H9 (cell line): ENCODE measurements at places on chromosomes 3 and 15.

DNA sequence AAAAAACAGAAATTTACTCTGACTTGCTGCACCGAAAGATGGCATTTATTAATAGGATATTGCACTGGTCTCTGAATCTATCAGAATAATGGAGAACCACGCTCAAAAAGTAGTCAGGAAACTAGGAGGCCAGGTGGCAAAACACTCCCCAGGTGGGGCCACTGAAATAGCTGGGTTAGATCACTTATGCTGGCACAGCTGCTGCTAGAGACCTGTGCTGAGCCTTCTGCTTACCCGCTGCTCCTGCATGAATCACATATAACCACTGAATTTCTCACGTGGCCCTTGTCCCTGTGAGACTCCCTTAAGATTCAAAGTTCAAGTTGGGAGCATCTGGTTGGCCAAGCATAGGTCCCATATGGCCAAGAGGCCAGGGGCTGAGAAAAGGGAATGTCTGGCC lies 66.0 kb upstream of the OXTR start:
- H3K36me3 ChIP-seq = no peaks in the 10 kb centered on the region
- H3K4me3 ChIP-seq = no peak overlapping the region
- H3K4me1 ChIP-seq = no peaks in the 10 kb centered on the region
- H3K27ac ChIP-seq = no peak overlapping the region
- H3K27me3 ChIP-seq = no peaks in the 10 kb centered on the region
- DNase-seq = no peak

GRCh38 chr3:193314161-193314560 lies 64.4 kb downstream of the ATP13A5 start:
- peaks cover 2% of the 10 kb centered on the region; the same call in 1 of the 2 replicates for H3K4me1 ChIP-seq
- H3K4me3 ChIP-seq = no peak overlapping the region
- DNase-seq = no peak

- no peak overlapping the region for H3K27ac ChIP-seq
- no peak for DNase-seq
- H3K4me3 ChIP-seq = no peak overlapping the region
Measured at GRCh38 chr3:30749230-30749629, 142.8 kb downstream of the TGFBR2 start.

- H3K4me3 ChIP-seq = no peak overlapping the region
- H3K4me1 ChIP-seq = no peaks in the 10 kb centered on the region
- DNase-seq = no peak
- no peaks in the 10 kb centered on the region for H3K27me3 ChIP-seq
- no peaks in the 10 kb centered on the region; the same call in 2 of the 3 replicates for H3K36me3 ChIP-seq
Measured at GRCh38 chr3:99475229-99475628, 163.2 kb upstream of the COL8A1 start.

GRCh38 chr3:14137445-14137844 lies 12.6 kb downstream of the TMEM43 start:
- no peak for DNase-seq
- H3K27me3 ChIP-seq = no peaks in the 10 kb centered on the region
- no peaks in the 10 kb centered on the region for H3K4me1 ChIP-seq
- peaks cover 45% of the 10 kb centered on the region for H3K36me3 ChIP-seq

- no peaks in the 10 kb centered on the region for H3K27me3 ChIP-seq
- no peaks in the 10 kb centered on the region for H3K4me1 ChIP-seq
- no peak overlapping the region for H3K27ac ChIP-seq
- DNase-seq = no peak
- peaks cover 2% of the 10 kb centered on the region; the same call in 1 of the 3 replicates for H3K36me3 ChIP-seq
- no peak overlapping the region for H3K4me3 ChIP-seq
Measured at GRCh38 chr15:77243716-77244401, 172.9 kb upstream of the TSPAN3 start.

DNA sequence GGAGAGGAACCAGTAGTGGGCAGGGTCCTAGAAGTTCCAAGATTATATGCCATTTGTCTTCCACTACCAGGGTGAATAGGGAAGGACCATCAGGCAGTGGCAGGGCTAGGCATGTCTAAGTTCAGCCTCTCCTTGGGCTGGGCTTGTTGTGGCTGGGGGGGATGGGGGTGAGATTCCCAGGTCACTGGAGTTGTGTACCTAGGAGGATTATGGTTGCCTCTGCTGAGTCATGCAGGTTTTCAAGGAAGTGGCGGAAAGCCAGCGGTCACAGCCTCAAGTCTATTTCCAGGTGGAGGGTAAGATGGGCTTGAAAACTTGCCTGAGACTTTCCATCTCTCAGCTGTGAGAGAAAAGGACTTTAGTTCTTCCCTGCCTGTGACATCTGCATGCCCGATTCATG lies 1407.1 kb downstream of the SI start:
- H3K27me3 ChIP-seq = no peaks in the 10 kb centered on the region
- DNase-seq = no peak
- no peaks in the 10 kb centered on the region for H3K36me3 ChIP-seq
- no peak overlapping the region for H3K4me3 ChIP-seq

DNA sequence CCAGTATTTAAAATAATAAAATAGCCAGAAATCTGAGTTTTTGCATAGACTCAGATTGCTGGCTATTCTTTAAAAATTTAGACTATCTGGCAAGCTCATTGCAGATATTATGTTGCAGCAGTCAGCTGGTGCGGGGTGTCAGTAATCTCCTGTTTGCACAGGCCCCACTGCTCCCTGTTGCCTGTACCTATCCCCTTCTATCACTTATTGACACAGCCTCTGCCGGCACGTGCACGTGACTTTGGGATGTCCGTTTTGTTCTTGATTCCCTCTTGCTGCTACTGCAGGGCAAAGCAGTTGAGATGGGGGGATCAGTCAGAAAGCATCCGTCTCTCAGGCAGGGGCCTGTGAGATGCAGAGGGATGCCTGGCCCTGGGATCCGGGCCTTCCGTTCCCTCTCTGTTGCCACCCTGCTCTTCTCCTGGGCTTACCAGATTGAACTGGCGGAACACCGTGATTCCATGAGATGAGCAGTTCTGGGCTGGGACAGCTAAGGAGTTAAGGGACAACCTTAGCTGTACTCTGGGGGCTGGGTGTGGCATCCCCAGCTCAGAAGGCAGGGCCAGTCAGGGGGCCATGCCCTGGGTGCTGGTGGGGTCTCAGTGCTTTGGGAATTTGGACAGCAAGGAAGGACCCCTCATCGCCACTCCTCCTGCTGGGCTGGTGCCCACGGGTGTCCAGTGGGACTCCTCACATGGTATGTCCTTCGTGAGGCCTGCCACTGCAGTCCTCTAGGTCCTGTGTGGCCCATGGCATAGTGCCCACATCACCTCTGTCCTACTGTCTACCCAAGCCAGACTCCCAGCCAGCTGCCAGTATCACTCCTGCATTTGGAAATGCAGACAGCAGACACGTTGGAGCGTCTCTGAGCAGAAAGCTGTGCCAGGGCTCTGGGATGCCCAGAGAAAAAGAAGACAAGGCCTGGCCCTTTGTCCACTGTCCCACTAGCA lies 11.8 kb downstream of the MRAS start:
- no peak overlapping the region for H3K27ac ChIP-seq
- H3K27me3 ChIP-seq = no peaks in the 10 kb centered on the region
- H3K36me3 ChIP-seq = no peaks in the 10 kb centered on the region; the same call in 1 of the 2 replicates
- H3K4me1 ChIP-seq = no peaks in the 10 kb centered on the region
- DNase-seq = no peak
- no peak overlapping the region for H3K4me3 ChIP-seq

- no peaks in the 10 kb centered on the region for H3K27me3 ChIP-seq
- no peaks in the 10 kb centered on the region for H3K4me1 ChIP-seq
- no peak overlapping the region for H3K4me3 ChIP-seq
- no peak for DNase-seq
- H3K27ac ChIP-seq = no peak overlapping the region
- H3K36me3 ChIP-seq = peaks cover 2% of the 10 kb centered on the region; the same call in 1 of the 3 replicates
Measured at GRCh38 chr3:191008074-191008473, 145.6 kb upstream of the GMNC start.

DNA sequence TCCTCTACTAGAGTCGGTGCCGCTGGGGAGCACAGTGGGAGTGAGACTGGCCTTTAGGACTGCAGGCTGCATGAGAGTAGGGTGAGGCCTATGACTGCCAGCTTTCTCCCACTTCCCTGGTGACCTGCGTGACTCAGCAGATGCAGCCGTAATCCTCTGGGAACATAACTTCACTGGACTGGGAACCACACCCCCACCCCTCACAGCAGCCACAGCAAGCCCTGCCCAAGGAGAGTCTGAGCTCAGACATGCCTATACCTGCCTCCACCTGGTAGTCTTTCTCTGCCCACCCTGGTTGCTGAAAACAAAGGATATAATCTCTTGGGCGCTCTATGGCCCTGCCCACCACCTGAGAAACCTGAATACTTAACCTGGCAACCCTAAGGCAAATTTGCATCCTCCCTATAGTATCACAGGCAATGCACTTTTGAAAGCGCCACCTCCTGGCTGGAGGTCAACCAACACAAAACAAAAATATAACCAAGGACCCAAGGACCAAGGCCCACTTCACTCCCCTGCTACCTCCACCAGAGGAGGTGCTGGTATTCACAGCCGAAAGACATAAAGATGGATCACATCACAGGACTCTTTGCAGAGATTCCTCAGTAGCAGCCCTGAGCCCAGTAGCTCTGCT lies 308.9 kb downstream of the CTNNB1 start:
- DNase-seq = peak; percentile 47
- H3K4me3 ChIP-seq = no peak overlapping the region
- H3K36me3 ChIP-seq = peaks cover 3% of the 10 kb centered on the region; the same call in 1 of the 2 replicates

DNA sequence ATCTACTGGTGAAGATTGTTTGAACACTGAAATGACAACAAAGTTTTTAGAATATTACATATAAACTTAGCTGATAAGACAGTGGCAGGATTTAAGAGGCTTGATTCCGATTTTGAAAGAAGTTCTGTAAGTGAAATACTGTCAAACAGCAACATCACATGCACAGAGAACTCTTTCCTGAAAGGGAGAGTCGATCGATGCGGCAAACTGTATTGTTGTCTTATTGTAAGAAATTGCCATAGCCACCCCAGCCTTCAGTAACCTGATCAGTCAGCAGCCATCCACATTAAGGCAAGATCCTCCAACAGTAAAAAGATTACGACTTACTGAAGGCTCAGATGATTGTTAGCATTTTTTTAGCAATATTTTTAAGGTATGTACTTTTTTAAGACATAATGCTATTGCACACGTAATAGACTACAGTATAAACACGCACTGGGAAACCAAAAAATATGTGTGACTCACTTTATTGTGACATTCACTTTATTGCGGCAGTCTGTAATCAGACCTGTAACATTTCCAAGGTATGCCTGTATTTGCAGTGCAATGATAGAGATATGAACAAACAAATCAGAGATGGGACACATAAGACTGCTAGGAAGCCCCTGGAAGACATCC lies 225.6 kb upstream of the UBE2E1 start:
- peaks cover 6% of the 10 kb centered on the region for H3K4me1 ChIP-seq
- H3K36me3 ChIP-seq = no peaks in the 10 kb centered on the region
- DNase-seq = no peak
- H3K4me3 ChIP-seq = no peak overlapping the region

- H3K4me3 ChIP-seq = no peak overlapping the region
- no peak overlapping the region for H3K27ac ChIP-seq
- H3K27me3 ChIP-seq = no peaks in the 10 kb centered on the region
- DNase-seq = no peak
Measured at GRCh38 chr3:112973325-112974177, 1.4 kb downstream of the CD200R1 start.

GRCh38 chr3:38031022-38031994 lies 1.9 kb upstream of the PLCD1 start:
- H3K4me3 ChIP-seq = peak overlapping the region; percentile 63
- peaks cover 19% of the 10 kb centered on the region; the same call in 1 of the 2 replicates for H3K27me3 ChIP-seq
- no peaks in the 10 kb centered on the region; the same call in 1 of the 3 replicates for H3K36me3 ChIP-seq
- no peaks in the 10 kb centered on the region for H3K4me1 ChIP-seq

DNA sequence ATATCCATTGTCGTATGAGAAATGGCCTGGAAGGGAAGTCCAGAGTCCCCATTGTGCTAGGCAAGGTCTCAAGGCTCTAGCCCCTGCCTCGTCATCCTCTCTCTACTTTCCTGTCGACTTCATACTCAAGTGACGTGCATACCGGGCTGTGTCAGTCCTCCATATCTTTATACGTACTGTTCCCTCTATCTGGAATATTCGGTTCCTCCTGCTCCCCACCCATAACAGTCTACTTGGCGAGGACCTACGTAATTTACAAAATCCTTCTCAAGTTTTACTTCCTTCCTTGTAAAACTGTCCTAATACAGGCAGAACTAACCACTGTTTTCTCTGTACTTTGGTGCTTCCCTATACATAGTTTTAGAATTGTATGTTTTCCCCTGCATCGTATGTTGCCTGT lies 2.2 kb upstream of the ALPK3 start:
- no peak overlapping the region for H3K27ac ChIP-seq
- no peak for DNase-seq
- no peak overlapping the region for H3K4me3 ChIP-seq

- no peak overlapping the region for H3K4me3 ChIP-seq
- H3K27me3 ChIP-seq = no peaks in the 10 kb centered on the region
- H3K36me3 ChIP-seq = no peaks in the 10 kb centered on the region
Measured at GRCh38 chr3:114758831-114759699, 388.0 kb downstream of the ZBTB20 start.

GRCh38 chr15:56844471-56844870 lies 74.0 kb upstream of the TCF12 start:
- DNase-seq = no peak
- H3K36me3 ChIP-seq = no peaks in the 10 kb centered on the region
- H3K27ac ChIP-seq = no peak overlapping the region
- H3K4me1 ChIP-seq = no peaks in the 10 kb centered on the region

DNA sequence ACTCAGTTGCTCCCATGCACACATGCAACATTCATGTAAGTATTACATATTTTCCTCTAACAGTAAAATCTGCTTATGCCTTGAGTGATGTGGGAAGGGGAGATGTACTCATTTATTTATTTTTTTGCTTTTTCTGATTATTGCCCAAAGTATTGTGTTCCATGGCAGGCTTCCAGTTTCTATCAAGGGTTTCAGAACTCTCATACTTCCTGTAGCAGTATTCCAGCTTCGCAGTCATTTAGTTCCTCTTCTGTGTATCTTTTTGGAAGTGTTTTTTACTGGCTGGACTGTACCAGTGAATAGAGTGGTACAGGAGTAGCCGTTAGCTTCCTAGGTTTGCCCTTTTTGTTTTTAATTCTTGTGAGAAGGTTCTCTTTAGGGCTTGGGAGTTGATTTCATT lies 26.9 kb downstream of the RAB11A start:
- H3K27ac ChIP-seq = no peak overlapping the region
- H3K36me3 ChIP-seq = peaks cover 25% of the 10 kb centered on the region
- no peak overlapping the region for H3K4me3 ChIP-seq

DNA sequence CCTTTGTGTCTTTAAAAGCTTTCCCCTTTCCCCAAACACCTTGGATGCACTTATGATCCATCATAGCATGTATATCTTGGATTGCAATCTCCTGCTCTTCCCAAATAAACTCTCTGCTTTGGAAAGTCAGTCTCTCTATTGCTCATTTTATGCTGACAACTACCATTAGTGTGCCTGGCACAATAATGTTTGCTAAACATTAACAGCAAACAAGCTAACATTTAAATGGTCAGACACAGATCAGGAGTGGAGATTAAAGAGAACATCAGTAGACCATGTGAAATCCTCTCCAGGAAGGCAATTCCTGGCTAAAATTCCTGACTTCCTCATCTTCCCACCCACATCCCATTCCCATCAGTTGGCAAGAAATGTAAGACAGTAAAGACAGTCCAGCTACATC lies 44.3 kb upstream of the EIF1B start:
- H3K27ac ChIP-seq = no peak overlapping the region
- H3K27me3 ChIP-seq = no peaks in the 10 kb centered on the region
- H3K36me3 ChIP-seq = no peaks in the 10 kb centered on the region; the same call in 2 of the 3 replicates
- H3K4me1 ChIP-seq = no peaks in the 10 kb centered on the region
- DNase-seq = no peak
